PC-3 (cell line): ENCODE measurements at places on chromosomes 3 and 15. TPM values are rescaled to one million over a fixed set of nuclear protein-coding genes. Genes with fewer than 3 reads are reported as not detected.

- DNase-seq = peak; percentile 89
Measured at GRCh38 chr15:88649286-88649733, 10.5 kb downstream of the ISG20 start.

- peak; percentile 46 for DNase-seq
Measured at GRCh38 chr3:134666466-134666865, 15.6 kb upstream of the KY start.

GRCh38 chr15:27028858-27029477 is 58.0 kb downstream of the GABRG3 start:
- DNase-seq = no peak

DNA sequence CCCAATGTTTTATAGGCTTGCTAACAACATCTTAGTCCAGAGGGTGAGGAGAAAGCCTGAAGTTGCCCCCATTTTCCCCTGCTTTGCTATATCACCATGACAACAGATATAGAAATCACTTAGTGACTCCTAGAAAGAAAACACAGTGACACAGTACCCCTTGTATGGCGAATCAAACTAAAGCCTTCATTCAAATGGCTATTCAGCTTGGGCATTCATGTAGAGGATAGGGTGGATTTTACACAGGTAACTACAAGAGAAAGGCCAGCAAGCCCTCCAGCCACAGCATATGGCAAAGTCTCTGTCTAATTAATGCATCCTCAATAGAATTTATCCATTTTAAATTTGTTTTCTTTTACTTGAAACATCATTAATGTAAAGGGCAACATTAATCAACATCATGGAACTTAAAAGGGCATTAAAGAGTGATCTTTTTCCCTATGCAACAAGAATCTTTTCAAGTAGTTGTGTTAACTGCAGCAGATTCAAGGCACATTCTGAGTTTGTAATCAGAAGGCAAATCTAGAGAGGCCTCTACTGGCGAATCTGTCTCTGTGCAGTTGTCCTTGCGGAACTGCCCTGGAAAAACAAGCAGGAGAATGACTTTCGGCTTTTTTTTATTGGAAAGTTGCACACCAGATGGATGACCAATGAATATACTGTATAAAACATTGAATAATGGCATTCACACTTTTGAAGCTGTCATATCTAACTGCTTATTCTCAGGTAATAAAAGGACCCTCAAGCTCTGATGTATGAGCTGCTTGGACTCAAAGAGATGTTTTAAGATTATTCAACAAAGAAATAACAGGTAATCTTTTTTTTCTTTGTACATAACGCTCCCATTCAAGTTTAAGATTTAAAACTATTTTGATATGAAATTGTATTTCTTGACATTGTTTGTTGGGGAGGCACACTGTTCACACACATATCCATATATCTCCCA is 621.7 kb upstream of the AGTR1 start:
- peak; percentile 57 for DNase-seq

GRCh38 chr3:41682382-41682781 is 279.5 kb downstream of the ULK4 start:
- no peak for DNase-seq

- DNase-seq = no peak
Measured at GRCh38 chr3:128786434-128787020, 60.5 kb downstream of the RAB7A start.

DNA sequence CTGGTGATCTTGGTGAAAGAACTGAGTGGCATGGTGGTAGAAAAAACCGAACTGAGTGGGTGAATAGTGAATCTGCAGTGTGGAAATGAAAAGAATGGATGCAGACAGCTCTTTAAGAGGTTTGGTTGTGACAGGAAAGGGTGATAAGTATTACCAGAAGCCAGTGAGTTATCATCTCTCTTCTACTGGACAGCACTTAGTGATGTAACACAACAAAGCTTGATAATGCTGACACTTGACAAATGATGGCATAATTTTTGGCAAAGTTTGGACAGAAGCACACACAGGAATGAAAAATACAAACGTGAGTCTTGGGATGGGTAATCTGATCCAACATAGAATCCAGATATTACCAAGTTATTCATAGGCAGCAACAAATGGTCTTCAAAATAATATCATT is 112.2 kb downstream of the ISL2 start:
- DNase-seq = no peak

DNA sequence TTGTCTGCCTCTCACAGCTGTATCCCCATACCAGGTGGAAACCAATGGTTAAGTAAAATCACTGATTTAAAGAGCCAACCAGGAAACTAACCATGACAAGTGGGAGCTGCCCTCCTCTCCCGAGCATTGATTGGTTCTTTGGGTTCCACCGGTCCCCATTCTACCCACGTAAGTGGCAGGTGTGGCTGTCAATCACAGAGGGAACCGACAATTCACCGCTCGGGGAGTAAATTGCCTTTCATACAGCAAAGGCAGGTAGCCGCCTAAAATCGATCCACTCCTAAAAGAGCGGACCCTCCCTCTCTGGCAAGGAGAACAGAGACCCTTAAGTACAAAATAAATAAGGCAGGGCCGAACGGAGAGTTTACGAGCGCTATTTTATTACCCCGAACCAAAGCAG is 1.2 kb downstream of the ERC2 start:
- DNase-seq = peak; percentile 87

DNA sequence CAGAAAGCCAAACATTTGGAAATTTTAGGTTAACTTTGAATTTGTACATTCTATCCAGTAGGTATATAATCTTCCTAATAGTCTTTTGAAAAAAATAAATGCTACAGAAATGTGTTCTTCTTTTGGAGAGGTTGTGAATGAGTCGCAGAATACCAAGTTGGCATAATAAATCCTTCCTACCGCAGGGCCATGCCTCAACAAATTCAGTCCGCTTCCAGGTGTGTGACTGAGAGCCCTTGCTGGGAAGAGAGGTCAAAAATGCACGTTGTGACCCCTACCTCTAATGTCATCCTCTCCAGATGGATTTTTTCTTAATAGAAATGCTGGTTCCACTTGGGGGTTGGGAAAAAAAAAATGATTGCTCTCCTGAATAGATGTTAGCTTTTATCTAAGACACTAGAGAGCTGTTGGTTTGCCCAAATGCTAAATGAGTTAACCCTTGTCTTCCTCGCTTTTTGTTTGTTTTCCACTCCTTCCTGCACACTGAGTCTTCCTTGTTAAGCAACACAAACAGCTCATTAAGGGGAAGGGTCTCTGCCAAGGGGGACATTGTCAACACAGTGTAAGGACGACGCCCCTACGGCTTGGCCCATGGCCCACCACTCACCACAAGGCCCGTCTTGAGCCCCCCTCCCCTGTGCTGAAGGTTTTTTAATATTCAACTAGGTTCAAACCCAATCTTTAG is 33.9 kb downstream of the RLBP1 start:
- DNase-seq = no peak

DNA sequence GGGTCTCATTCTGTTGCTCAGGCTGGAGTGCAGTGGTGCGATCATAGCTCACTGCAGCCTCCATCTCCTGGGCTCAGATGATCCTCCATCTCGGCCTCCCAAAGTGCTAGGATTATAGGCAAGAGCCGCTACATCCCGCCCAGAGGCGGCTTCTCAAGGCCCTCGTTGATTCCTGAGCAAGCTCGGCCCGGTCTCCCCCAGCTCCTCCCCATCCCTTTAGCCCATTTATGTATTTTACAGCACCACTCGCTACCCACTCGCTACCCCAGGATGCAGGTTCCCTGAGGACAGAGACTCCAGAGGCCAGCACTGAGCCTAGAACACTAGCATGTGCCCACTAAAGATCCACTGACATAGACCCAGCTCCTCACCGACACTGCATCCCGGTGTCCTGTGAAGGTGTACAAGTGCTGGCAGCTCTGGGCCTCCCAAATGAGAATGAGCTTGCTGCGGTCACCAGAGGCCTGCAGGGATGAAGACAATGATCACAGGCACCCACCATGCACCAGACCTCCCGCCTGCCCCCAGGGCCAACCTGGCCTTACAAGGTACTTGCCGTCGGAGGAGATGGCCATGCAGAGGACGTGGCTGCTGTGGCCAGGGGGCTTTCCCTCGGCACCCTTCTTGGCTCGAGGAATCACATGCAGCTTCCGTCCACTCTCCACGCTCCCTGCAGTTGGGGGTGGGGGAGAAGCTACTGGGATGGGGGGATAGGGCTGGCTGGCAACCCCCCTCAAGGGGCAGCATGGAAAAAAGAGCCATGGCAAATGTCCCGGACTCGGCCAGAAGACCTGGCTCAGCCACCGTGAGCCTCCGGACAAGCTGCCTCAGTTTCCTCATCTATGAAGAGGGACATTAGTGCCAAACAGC is 5.6 kb downstream of the RRP9 start:
- DNase-seq = no peak

The GOLGA8H gene
- 0.84 and 1.0 TPM in 2 replicates for total RNA-seq

The DISP2 gene
- total RNA-seq = 0.87 and 2.7 TPM in 2 replicates

The PLSCR4 gene
- 0.69 and 0.84 TPM in 2 replicates for total RNA-seq

The TMC3 gene
- not detected in 2 replicates for total RNA-seq

The SGO1 gene
- total RNA-seq = 12.6 and 13.6 TPM in 2 replicates

The ADIPOQ gene
- total RNA-seq = not detected in 2 replicates

The HYAL3 gene
- 13.2 and 20.8 TPM in 2 replicates for total RNA-seq

The PHLDB2 gene
- 90.1 and 104 TPM in 2 replicates for total RNA-seq
